Activated CD8-positive, alpha-beta T cell treated with anti-CD3 and anti-CD28 coated beads, Interleukin-2, amount 10 ng/mL, durations not matched to agents 7 days and 5 days (primary cell): ENCODE measurements at places on chromosomes 3 and 15.

DNA sequence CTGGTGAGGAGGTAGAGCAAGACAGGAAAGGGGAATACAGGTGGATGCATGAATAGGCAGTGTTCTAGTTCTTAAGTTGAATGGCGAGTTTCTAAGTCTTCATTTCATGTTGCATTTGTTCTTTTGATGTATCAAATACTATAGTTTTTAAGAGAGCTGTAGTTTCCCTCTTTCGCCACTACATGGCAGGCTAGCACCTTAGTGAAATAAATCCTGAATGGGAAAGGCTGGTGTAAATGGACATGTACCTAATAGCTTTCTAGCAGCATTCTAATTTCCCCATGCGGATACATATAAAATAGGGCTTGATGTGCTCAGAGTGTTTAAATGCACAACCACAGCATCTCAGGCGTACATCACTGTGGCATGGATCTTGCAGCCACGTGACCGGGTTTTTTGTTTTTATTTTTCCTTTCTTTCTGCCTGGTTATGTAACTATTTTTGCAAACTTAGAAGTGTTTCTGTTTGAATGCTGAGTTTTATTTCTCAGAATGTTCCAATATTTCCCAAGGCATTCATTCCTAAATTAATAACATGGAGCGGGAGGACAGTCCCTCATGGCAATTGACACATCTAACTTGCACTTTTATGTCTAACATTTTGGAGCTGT is 23.5 kb upstream of the CLN6 start:
- DNase-seq, result peak; percentile 63

DNA sequence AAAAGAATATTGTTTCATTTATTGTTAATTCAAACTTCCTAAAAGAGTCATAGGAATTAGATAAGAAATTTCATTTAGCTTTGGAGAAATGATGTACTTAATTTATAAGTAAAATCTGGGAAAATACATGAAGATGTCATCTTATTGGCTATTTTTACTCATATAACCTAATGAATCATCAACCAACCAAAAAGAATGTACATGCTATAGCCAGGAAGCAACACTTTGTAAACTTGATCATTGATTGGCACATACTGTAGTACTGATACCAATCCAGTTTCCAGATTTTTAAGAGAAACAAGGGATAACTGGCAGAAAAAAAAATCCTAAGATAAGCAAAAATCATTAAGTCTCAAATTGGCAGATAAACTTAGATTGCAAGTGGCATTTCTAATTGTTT is 207.9 kb upstream of the CDIN1 start:
- no peak for DNase-seq

DNA sequence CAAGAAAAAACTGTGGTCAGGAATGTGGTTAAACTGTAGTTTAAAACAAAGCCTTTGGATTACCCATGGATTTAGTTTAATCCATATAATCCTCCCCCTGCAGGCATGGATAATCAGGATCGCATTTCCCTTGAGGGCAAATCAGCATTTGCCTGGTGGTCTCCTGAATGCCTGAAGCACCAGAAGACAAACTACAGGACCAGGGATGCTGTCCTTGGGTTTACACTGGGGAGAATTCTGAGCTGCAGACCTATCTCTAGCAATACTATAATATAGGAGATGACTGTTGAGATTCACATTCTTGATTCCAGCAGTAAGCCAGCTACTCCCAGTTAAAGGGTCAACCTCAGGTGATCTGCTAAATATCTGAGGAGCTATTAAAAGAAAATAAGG is 10.6 kb downstream of the PIK3CB start:
- no peak for DNase-seq

DNA sequence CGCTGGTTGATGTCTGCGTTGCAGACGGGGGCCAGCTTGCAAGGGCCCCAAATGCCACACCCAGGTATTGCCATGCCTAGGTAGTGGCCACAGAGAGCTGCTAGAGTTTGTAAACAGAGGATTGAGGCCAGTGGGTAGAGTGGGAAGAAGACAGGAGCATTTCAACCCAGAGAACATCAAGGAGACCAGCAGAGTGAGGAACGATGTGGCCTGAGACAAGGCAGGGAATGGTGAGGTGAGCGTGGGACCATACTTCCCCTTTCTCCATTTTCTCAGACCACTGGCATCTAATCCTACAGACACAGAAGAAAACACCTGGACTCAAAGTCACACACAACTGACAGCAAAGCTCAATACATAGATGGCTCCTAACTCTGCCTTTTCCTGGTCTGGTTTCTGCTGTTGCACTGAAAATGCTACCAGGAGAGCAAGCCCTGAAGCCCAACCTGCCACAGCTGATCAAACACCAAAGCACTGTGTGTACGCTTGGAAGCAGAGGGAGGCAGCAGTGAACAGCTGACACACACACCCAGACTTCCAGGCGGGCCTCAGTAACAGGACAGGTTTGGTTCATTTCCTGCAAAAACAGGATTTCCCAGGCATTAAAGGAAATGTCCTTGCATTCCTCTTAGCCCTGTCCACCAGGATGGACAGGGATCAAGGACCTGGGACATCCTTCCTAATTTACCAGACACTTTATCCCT is 1.6 kb downstream of the FAM174B start:
- DNase-seq, result no peak

DNA sequence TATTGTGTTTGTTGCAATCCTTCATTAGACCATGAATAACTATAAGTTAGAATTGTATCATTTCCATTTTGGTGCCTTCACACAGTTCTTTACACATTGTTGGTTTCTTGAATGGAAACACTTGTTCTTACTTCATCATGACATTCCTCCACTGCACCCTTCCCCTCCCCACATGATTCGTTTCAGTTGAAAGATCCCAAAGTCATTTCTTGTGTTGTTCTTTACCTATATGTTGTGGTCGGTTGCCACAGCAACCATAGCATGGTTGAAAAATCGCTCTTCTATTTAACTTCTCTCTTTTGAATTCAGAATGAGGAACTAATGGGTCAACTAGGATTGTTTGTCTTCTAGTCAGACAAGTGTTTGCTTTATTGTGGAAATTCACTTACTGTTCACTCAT is 103.3 kb downstream of the IL1RAP start:
- DNase-seq, result peak; percentile 59

- no peak for DNase-seq
Observed at GRCh38 chr3:154044671-154045070, 76.5 kb upstream of the ARHGEF26 start.

DNA sequence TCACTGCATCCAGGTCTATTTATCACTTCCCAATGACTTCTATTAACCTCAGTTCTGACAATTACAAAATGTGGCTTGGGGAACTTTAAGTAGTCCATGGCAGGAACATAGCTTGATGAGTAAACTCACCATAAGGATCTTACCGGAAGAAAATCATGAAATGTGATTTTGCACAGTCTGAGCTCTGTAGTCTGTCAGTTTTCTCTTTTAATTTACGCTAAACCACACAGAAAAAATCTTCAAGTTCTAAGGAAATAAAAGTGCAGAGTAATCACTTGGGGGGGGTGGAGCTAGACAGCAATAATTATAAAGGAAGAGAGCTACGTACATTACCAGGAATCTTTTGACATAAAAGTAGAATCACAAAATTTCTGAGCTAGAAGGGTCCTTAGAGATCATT is 9.2 kb downstream of the TBC1D5 start:
- DNase-seq, result no peak
